ENCODE measurements at places on chromosomes 3 and 15. TPM values are rescaled to one million over a fixed set of nuclear protein-coding genes. Genes with fewer than 3 reads are reported as not detected.

GRCh38 chr3:98733812-98734281 lies 29.3 kb upstream of the ST3GAL6 start:
- peak; percentile 57 for DNase-seq

GRCh38 chr3:102400142-102400541 lies 34.7 kb upstream of the ZPLD1 start:
- no peak for DNase-seq

PRR20G gene
- not detected for total RNA-seq

SLC22A13 gene
- total RNA-seq = 0.64 TPM

DNA sequence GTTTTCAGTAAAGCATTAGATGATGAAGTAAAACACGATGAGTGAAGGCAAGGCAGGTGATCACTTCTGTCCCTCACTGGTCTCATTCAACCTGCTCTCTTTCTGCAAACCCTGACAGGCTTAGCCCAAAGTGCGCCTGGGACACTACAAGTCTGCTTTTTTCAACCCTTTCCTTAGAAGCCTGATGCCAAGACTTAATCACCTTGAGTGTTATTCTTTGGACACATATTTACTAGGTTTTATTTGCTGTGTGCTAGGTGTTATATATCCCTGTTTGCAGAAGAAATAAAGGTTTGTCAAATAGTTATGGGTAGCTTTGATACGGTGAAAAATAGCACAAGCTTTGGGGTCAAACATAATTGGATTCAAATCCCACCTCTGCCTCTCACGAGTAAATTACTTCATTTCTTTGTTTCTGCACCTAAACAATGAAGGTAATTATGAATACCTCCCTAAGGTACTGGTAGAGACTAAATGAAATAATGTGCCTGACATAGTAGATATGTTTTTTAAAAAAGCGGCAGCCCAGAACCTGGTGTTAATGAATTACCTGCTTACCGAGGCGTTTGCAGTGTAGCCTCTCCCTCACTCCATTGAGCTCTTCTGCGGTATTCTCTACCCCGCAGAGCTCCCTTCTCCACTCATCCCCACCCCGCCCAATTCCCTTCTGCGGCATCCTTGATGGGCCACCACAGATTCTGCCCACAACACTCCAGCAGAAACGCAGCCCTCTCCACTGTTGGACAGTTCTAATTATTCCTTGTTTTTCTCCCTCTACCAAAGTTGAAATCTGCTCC lies 269.0 kb upstream of the TPM1 start:
- DNase-seq = no peak

- peak; percentile 44 for DNase-seq
These were observed 106.4 kb downstream of the TUSC7 start for GRCh38 chr3:116815831-116816588.

SKOR1 gene
- 0.46 TPM for total RNA-seq

GOLGA8N gene
- 19.0 TPM for total RNA-seq

DNA sequence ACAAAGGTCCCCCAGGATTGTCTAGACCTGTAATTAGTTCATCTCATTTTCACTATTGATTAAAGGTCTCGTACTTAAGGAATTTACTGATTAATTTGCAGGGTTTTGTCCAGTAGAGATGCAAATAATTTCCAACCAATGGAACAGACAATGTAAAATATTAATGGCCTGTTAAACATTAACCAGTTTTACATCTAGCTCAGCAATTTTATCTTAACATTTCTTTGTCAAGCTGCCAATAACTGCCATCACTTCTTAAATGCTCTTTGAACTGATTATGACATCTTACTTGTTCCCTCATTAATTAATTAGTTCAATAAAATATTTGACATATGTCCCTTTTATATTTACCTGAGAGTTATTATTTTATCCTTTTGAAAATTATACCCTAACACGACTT lies 9.4 kb upstream of the STRIT1 start:
- DNase-seq = no peak

- no peak for DNase-seq
These were observed 461 bp downstream of the COPB2 start for GRCh38 chr3:139388821-139389551.

GPR62 gene
- 0.15 TPM for total RNA-seq

DNA sequence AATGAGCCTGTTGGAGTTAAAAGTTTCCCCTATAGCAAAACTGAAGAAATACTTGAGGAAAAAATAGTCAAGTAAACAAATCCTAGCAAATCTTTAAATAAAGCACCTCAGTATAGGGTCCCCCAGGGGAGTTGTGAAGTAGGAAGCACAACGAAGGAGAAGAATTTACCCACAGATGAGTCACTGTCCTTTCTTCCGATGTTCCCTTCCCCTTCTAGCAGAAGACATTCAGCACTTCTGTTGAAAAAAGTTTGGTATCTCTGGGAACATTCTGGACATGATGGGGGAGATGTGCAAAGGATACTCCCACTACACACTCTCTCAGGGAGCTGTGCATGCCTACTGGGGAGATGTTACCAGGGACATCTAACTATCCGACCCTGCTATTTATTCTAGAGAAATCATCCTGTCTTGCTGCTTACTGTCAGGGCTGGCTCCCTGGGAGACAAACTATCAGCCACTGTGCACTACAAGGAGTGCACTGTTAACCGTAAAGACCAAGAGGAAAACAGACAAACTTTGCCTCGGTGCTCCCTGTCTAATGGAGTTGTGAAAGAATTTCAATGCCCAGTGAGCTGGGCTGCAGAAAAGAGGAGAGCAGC lies 93.8 kb downstream of the RFTN1 start:
- DNase-seq = no peak

- DNase-seq = peak; percentile 52
These were observed 263.0 kb downstream of the TLE3 start for GRCh38 chr15:69834761-69835160.
